ENCODE measurements at places on chromosomes 1 and 21.
A peak's percentile ranks its signal among the peaks of the same experiment; 100 is the strongest.

DNA sequence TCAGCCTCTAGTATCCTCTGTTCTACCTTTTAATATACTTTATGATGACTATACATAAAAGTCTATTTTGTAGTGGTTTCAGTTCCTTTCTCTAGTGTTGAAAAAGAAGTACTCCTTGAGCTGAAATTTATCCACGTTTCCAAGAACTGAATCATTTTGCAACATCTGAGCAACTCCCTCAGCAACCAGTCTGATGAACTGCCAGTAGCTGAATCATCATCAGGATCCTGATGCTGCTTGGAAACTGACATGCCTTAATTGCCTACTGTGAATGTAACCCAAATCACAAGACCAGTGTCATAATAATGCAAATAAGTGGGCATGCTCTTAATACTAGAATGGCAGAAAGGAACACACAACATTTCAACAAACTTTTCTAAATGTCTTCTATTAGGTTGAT lies 103.3 kb downstream of the CYYR1 start:
- DNase-seq, result no peak

DNA sequence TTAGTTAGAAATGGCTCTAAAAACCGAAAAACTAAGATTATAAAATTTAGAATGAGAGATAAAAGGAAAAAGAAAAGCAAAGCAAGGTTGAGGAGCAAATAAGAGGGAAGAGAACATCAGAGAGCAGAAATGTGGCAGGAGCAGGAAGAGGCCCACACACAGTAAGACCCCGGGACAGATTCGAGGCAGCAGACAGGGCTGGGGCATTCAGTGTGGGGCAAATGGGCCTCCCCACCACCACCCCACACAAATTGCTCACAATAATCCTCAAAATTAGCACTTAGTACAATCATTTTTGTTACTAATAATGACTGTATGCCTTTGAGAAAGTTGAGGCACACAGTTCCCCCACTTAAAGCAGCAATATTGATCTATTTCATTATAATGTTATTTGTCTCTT lies 17.1 kb upstream of the SLC44A3 start:
- no peak for DNase-seq

GRCh38 chr1:209655411-209656231 lies 3.4 kb upstream of the LAMB3 start:
- no peak for DNase-seq

DNA sequence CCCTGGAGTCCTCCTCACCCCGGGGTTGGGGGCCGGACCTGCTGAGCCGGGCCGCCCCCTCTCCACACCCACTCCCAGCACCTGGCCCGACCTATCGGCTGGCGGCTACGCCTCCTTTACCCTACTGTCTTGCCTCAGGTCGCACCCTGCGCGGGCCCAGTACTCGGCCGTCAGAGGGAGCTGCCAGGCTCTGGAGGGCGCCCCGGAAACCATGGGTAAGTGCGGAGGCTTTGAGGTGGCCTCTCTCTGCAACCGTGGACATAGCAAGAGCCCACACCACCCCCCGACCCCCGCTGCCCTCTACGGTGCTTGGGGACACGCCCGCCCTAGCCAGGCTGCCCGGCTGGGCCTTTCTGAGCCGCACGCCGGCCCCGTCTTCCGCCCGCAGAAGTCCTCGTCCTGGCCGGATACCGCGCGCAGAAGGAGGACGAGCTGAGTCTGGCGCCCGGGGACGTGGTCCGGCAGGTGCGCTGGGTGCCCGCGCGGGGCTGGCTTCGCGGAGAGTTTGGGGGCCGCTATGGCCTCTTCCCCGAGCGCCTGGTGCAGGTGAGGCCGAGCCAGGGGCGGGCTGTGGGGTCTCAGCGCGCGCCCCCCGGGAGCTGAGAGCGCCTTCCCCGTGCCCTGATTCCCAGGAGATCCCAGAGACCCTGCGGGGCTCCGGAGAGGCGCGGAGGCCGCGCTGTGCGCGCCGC lies at the start of gene SH3D21:
SH3D21 (plus strand) TSS at position 159 of the 692 bp plus-strand sequence; CDS start at position 212, 53 bp downstream.
- DNase-seq, result peak; percentile 71

GRCh38 chr1:58994664-58995063 lies 210.8 kb upstream of the JUN start:
- no peak for DNase-seq

- DNase-seq, result no peak
Measured at GRCh38 chr1:72827278-72827677, 544.9 kb upstream of the NEGR1 start.

- DNase-seq, result no peak
Measured at GRCh38 chr1:206911064-206911663, 10.6 kb downstream of the FCMR start.

DNA sequence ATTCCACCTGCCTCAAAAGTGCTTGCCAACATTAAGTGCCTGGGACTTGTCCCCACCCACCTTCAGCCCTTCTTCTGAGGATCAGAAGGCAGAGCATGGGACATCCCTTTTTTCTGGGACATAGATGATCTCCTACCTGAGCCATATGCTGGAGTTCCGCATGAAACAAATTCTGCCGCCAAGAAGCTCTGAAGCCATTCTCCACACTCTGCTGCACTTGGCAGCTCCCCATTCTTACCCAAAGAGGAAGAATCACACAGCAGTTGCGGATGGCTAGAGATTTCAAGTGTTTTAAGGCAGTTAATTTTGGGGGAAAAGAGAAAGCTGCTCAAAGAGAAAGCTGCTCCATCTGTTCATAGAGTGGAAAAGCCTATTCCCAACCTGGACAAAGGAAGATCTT lies 197.3 kb upstream of the COA6 start:
- DNase-seq, result no peak

DNA sequence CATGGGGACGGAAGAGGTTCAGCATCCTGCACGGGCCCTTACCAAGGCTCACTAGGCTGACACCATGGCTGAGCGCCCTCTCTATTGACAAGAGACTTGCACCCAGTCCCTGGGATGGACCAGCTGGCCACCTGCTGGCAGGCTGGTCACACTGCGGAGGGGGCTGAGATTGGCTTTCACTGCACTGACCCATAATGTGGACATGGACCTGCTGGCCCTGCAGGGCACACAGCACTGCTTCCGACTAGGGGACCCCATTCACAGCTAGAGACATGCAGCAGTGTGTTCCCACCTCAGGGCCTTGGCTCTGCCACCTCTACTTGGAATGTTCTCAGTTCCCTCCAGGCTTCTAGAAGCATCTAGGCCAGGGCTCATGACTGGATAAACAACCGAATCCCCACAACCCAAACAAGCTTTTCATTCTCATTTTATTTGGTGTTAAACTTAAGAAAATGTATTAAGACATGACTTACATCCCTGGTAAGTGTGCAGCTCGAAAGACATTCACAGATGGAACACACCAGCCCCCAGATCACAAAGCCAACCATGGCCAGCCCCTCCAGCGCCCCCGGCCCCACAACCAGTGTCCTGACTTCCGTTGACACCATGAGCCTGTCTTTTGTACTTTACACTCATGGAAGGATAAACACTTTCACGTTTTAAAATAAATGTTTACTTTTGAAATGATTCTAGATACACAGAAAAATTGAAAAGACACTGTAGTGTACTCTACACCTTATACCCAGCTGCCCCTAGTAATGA lies 9.3 kb upstream of the SRARP start:
- DNase-seq, result no peak

GRCh38 chr21:45866551-45866950 lies 115.0 kb upstream of the COL6A1 start:
- DNase-seq, result peak; percentile 68

DNA sequence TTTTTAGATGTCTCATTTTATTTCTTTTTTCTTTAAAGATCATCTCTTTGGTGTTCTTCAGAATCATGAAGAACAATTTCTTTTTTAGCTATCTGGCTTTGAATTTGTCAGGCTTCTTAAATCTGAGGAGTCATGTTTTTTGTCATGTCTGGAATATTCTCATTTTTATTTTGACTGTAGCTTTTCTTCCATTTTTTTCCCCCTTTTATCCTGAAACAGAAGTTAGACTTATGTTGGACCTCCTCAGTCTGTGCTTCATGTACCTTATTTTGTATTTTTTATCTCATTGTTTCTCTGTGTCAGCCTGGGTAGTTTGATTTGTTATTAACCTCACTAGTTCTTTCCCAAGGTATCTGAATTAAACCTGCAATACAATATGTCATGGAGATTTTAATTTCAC lies 319.2 kb upstream of the ADGRL4 start:
- DNase-seq, result no peak

DNA sequence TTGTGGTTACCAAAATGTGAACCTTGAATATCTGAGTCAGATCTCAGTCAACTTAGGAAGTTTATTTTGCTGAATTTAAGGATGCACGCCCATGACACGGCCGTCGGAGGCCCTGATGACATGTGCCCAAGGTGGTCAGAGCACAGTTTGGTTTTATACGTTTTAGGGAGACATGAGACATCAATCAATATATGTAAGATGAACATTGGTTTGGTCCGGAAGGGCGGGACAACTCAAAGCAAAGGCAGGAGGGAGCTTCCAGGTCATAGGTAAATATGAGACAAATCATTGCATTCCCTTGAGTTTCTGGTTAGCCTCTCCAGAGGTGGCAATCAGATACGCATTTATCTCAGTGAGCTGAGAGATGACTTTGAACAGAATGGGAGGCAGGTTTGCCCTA lies 1.0 kb upstream of the PRMT2 start:
- DNase-seq, result no peak

DNA sequence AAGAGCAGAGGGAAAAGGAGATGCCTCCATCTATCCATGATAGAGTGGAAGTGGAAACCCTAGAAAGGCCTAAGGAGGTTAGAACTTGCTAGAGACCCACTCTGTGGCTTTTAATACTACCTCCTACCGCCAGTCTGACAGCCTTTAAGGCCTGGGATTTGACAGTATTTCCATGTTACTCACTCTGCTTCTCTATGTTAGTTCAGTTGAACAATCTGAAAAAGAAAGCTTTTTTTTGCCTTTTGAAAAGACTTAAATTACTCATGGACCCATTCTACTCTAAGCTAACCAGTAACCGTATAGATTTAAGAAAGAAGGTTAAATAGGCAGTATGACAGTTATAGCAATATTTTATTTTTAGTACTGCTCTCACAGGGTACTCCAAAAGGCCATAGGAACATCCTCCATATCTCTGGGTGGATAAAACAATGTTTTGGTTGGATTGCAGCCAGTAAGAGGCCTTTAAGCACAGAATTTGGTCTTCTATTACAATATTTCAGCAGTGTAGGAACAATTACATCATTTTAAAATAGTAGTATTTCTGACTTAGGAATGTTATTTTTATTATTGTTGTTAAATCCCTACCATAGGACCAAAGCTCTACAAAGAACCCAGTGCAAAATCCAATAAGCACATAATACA lies 15.9 kb upstream of the GPR25 start:
- no peak for DNase-seq

GRCh38 chr1:86504895-86505563 lies 36.3 kb downstream of the CLCA1 start:
- DNase-seq, result no peak

GRCh38 chr1:10398278-10398733 lies 558 bp upstream of the PGD start:
- no peak for DNase-seq

- DNase-seq, result peak; percentile 22
Measured at GRCh38 chr1:208446271-208446691, 202.1 kb upstream of the PLXNA2 start.

GRCh38 chr1:182588500-182589396 lies at the start of gene RNASEL:
RNASEL (minus strand) TSS chr1:182589256; CDS start chr1:182586806, 2,450 bp downstream.
- peak; percentile 82 for DNase-seq

DNA sequence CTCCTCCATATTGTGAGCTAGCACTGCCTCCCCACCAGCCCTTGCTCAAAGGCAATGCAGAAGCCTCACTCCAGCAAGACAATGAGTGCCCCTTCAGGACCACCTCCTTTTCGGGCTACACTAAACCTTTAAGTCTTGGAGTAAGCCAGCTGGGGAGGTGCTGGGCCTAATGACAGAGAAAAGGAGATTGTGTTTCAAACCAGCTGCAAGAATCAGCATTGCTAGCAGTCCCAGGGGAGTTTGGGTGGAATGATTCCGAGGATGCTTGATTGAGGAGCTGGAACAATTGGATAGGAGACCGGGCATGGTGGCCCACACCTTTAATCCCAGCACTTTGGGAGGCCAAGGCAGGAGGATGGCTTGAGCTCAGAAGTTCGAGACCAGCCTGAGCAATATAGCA lies 54.1 kb upstream of the GPR37L1 start:
- DNase-seq, result no peak

DNA sequence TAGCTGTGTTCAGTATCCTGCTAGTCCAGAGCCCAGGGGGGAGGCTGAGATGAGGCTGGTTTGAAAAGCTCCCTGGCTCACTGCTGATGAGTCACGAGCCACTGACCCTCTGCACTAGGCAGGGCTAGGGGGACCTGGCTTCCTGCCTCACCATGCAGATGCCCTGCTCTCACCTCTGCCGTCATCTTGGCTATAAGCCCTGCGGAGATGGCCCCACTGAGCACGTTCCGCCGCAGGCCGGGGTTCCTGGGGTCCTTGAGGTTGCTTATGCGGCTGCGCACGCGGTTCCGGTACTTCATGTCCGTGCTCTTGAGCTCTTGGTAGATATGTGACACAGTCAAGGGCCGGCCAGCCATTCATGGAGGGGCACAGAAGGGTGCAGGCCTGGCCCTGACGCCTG lies 24.1 kb upstream of the ZNF436 start:
- DNase-seq, result no peak

DNA sequence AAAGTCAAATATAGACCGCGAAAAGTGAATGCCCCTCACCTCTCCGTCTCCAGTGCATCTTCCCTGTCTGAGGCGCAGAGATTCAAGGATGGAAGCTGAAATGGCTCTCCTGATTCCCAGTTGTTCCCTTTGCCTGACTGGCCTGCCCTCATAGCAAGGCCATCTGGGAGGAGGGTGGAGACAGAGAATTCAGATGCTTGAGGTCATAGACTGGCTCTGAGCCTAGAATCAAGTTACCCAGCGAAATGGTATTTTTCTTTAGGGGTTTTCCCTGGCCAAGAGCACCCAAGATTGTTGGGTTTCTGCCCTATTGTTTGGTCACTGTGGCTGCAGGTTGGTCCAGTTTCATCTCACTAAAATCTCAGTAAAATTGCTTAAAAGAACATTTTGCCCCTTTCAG lies 7.2 kb downstream of the METTL13 start:
- DNase-seq, result no peak

DNA sequence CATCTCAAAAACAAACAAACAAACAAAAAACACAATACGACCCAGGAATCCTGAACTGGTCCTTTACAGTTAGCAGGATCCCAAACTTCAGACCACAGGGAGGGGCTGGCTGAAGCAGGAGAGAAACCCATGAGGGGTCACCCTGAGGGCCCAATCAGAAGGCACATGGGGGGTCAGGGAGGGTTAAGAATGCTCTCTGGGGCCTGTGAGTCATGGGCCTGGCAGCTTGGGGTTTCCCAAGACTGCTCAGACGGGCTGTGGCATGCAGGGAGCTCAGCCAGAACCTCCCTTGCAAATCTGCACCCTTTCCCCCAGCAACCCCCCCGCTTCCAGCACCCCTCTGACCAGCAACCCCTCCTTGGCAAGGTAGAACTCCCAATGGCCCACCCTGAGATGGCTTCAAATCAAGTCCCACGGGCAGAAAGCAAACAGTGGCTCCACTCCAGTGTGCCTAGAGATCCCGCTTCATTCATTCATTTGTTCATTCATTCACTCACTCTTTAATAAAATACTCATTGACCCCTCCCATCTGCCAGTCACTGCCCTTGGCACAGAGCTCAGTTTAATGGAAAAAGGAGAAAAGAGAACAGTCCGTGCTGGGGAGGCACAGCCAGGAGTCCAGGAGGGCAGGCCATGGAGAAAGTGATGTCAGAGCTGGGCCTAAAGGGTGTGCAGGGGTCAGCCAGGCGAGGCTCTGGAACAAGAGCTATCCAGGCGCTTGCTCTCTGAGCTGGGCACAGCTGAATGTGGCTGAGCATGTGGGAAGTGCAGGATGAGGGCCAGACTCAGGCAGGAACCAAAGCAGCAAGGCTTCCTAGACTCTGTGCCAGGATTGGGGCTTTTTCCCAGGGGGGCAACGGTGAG lies 8.2 kb downstream of the UQCRHL start:
- DNase-seq, result no peak
